NCI-H2171 (cell line): ENCODE measurements at places on chromosomes 6 and 20.
A peak's percentile ranks its signal among the peaks of the same experiment; 100 is the strongest.

DNA sequence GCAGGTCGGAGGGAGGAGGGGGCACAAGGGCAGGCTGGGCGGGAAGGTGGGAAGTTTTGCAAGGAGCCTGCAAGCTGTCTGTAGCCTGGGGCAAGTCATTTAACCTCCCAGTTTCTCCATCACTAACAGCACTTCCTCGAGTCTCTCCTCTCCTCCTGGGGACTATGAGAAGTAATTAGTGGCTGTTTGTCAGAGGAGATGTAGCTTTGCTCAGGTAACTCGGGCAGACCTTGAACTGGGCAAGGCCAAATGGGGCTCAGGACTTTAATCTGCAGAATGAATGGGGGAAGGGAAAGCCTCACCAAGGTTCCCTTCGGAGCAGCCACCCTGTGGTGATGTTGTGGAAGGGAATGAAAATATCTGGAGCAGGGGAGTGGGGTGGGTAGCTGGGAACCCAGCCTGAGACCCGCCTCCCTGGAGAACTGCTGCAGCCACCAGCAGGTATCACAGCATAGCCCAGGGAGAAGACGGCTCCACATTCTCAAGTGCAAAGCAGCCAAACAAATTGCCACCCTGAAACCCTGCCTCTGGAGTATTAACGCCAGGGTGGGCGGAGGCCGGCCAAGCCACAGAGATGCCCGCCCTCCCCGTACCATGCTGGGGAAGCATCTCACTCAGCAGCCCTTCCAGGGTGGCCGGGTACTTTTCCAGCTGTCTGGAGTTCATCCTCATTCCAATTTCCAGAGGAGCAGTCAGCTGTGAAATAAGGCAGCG lies 6.1 kb upstream of the LEMD2 start:
- DNase-seq = no peak

DNA sequence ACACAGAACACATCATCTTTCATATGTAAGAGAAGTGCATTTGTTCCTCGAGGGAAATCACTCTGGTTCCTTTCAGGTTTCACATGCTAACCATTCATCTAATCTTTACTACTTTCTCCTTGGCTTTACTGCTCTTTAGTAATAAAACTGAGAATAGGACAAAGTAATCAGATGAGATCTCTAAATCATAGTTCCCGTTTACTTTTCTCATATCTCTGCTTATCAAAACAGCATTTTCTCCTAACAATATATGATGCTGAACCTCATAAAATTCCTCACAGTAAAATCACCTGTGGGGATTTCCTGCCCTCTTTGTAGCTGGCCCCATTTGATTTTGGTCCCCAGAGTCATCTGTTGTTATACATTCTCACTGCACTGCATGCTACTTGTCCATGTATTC lies 100.2 kb downstream of the RALGAPA2 start:
- no peak for DNase-seq

DNA sequence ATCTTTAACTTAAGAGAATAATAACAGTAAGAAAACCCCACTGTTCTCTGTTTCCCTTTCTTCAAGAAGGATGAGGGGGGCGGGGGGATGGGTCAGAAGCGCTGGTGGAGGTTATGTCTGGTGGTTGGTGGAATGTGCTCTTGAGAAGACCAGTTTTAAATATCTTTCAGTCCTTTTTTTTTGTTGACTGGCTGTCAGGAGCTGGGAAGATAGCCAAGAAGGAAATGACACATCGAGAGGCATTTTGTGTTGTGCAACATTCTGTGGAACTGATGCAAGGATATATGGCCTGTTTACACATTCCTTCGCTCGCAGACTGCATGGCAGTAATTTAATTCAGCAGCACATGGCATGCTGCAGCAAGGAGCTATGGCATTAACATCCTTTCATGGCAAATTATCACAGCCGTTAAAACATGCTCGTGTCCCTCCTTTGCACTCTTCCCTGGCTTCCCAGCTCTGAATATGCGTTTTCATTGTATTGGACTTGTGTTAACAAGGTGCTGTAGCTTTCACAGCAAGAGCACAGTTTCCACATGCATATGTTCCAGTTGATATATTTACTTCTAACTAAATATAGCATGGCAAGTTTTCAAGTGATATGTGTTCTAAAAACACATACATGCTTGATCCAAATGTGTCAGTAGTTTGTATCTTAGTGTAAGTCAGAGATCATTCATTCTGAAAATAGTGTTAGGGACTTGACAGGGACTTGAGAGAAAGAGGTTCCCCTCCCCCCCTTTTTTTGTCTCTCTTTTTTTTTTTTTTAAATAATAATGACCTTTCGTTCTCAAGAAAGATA lies 68.2 kb upstream of the SUPT3H start:
- DNase-seq = no peak

- DNase-seq = no peak
These were observed 208.6 kb upstream of the AGPAT4 start for GRCh38 chr6:161482517-161482858.

- DNase-seq = no peak
These were observed 32.1 kb downstream of the DSTN start for GRCh38 chr20:17601957-17602356.

- DNase-seq = no peak
These were observed 309.9 kb upstream of the NOX3 start for GRCh38 chr6:155765275-155766194.

GRCh38 chr20:62190639-62191411 lies 8.0 kb downstream of the MTG2 start:
- no peak for DNase-seq

- no peak for DNase-seq
These were observed 271.4 kb downstream of the EYA4 start for GRCh38 chr6:133512410-133513016.

DNA sequence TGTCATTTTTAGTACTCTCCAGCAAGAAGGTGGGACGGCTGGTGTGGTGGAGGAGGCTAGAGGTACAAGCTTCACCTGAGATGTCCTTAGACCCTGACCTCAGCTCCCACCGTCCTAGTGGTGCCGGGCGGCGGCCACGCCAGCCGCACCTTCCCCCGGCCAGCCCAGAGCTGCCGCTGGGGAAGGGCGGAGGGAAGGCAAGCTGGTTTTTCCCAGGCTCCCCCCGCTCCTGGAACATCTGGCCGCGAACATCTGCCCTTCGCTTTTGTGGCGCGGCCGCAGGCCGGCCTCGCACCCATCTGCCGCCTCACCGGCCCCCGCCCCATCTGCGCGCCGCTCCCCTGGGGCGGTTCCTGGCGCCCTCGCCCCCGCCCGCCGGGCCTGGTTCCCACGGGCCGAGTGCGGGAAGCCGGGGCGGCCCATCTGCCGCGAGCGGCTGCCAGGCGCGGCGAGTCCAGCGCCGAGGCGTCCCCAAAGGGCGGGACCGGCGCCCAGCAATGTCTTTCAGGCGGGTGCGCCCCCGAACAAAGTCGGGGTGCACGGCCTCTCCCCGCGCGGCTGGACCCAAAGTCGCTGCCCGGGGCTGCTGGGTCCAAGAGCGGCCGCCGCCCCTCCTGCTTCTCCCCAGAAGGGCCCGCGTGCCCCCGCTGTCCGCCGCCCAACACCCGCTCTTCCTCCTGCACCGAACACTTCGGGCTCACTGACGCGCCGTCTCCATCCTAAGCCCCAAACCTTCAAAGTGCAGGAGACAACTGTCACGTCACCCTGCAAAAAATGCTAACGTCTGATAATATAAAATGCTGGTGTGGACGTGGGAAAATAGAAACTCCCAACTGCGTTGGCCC lies 17.3 kb upstream of the ID1 start:
- DNase-seq = peak; percentile 91

DNA sequence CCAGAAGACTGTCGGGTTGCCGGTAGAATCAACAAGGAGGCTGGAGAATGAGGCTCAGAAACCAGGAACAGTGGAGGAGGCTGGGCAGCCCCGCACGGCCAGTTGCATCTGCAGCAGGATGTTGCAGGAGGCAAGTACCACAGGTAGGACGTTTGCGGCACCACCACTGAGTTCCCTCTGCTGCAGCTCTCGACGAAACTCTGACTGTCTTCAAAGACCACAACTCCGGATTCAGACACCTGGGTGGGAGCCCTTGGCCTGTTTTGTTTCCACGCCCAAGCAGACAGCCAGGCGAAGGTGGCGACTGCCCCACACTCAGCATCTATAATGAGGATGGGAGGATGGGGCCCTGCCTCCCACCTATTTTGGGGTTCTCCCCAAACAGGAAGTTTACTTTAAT lies 218.2 kb downstream of the ZDHHC14 start:
- no peak for DNase-seq

GRCh38 chr6:45563041-45563440 lies 185.3 kb upstream of the SUPT3H start:
- DNase-seq = no peak

DNA sequence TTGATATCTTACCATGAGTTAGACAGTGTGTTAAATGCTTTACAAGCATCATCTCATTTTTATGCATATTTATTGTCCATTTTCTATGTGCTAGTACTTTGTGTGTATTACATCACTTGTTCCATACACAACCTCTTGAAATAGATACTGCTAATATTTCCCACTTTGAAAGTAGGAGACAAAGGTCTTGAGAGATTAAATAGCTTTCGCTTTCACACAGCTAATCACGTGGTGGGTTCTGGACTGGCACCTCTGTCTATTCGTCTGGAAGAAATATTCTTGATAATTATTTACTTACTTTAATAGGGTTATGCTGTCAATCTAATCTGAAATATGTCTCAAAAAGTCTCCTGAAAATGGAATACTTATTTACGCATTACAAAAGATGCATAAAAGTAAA lies 30.2 kb downstream of the EPHA7 start:
- no peak for DNase-seq

- no peak for DNase-seq
These were observed 8.5 kb downstream of the TFEB start for GRCh38 chr6:41726876-41727275.

- no peak for DNase-seq
These were observed 228.7 kb upstream of the PLN start for GRCh38 chr6:118319416-118319815.

DNA sequence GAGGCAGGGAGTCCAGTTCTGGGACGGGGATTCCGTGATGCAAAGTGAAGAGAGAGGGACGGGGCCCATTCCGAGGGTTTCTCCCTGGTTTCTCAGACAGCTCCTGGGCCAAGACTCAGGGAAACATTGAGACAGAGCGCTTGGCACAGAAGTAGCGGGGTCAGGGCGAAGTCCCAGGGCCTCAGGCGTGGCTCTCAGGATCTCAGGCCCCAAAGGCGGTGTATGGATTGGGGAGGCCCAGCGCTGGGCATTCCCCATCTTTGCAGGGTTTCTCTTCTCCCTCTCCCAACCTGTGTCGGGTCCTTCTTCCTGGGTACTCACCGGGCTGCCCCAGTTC lies 35.9 kb upstream of the HLA-G start:
- no peak for DNase-seq

DNA sequence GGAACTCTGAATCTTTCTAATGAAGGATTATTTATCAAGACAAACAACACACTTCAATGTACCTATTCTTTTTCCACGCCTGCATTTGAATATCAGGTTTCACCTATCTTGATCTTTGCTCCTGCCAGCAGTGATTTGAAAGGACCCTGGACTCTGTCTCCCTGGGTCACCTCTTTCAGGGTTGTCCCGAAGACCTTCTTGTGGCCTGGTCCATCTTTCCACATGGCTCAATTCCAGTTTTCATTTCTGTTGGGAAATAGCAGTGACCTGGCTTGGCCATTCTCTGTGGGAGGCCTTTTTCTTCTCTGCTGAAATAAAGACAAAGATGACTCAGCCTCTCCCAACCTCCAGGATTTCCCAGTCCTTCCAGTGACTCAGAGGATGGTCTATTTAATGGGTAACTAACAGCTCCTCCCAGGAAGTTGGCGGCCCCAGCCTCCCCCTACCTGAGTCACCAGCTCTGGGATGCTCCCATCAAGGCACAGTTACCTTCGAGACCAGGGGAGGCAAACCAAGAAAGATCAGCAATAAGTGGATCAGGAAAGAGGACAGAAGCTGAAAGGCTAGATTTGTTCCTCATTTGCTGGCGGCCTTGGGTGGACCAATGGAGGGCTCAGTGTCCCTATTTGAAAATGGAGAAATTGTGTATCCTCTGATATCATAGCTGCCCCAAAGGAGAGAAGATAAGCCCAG lies 120.2 kb upstream of the RNF24 start:
- DNase-seq = no peak

- no peak for DNase-seq
These were observed 48.9 kb downstream of the DUSP22 start for GRCh38 chr6:340991-341827.

DNA sequence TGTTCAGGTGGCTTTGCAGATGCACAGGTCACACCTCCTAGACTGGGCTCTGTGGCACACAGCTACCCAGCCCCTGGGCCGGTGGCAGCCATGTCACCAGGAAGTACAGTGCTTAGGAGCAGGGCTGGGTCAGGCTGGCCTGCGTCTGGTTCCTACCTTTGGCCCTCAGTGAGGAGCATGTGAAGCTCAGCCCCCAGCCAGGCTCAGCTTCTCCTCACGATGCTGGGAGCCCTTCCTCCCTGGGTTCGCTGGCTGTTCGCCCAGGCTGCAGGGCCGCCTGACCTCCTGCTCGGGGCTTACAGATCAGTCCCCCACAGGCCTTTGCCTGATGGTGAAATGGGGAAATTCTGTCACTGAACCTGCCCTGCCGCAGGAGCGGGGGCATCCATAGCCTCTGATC lies 23.1 kb downstream of the SPATA2 start:
- DNase-seq = no peak

DNA sequence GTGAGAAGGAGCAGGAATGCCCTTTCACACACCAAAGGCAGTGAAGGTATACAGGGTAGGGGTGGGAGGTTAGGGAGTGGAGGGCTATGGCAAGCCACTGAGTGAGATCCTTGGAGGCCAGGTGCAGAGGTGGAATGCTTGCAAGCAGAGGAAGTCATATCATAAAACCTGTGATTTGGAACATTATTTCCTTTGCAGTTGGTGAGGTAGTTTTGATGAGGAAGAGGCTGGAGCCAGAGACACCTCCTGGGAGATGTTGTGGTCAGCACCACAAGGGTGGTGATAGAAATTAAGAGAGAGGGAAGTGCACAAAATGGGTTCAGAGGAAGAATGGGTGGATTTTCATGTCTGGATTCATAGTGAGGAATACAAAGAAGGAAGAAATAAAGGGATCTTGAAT lies 73.0 kb downstream of the PLCB4 start:
- no peak for DNase-seq

DNA sequence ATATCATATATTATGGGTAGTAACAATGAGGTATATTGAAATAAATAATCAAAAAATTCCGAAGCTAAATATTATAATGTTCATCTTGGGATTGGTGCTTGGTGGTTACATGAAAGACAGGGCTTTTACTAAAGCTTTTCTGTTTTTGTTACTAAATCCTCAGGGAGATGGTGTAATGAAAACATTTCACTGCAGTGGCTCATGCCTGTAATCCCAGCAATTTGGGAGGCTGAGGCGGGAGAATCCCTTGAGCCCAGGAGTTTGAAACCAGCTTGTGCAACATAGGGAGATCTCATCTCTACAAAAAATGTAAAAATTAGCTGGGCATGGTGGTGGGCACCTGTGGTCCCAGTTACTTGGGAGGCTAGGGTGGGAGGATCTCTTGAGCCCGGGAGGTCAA lies 42.9 kb downstream of the AFG1L start:
- DNase-seq = no peak

- no peak for DNase-seq
These were observed 55.8 kb downstream of the SNAI1 start for GRCh38 chr20:50038574-50038991.

GRCh38 chr6:56794421-56794820 lies 151.7 kb upstream of the DST start:
- DNase-seq = no peak

GRCh38 chr20:46011631-46012482 lies 3.1 kb downstream of the MMP9 start:
- no peak for DNase-seq
